ENCODE measurements at places on chromosomes 13 and 19.

DNA sequence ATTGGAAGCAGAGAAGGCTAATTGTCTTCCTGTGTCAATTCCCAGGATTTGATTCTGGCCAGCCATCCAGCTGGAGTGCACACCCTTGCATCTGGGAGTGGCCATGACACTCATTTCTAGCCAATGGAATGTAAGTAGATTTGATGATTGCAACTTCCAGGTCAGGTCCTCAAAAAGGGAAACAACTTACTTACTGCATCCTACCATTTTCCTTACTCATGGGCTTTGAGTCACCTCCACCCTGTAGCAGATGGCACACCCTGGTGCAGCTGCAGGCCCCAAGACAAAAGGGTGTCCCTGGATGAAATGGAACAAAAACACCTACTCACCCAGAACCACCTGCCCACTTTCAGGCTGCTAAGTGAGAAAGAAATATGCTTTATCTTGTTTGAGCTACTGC lies 27.3 kb upstream of the MPHOSPH8 start:
- no peak for DNase-seq

GRCh38 chr19:4703671-4704316 lies 19.8 kb downstream of the DPP9 start:
- no peak for DNase-seq

DNA sequence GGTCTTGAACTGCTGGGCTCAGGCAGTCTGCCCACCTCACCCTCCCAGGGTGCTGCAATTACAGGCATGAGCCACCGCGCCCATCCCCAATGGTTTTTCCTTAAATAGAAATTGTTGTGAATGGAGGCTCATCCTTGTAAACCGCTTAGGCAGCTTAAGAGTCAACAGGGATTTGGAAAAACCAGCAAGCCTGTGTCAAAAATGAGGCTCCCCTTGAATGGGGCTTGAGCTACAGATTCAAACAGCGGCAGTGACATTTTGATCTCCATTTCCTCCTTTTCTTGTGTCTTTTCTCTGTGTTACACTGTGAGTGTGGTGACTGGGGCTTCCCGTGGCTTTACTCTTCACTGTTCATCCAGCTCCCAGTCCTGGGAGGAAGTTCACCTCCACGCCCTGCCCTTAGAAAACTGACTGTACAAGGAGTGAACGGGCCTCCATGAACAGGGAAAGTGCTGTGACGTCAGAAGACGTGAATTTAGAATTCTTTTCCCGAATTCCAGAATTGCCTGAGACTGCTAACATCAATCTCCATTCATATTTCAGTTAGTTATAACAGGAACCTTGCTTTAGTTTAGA lies 15.3 kb upstream of the RAB8A start:
- no peak for DNase-seq

- DNase-seq: peak; percentile 68
Observed at GRCh38 chr19:3178377-3178972, at the start of gene S1PR4. Gene S1PR4 (plus strand): TSS chr19:3178769. CDS start chr19:3178793, 24 bp downstream.

All from activated T-helper 1 cell treated with Interleukin-2 at 50 U/mL for 16 hours (primary cell).